ENCODE measurements at places on chromosomes 1 and 21. TPM values are rescaled to one million over a fixed set of nuclear protein-coding genes. Genes with fewer than 3 reads are reported as not detected.
A peak's percentile ranks its signal among the peaks of the same experiment; 100 is the strongest.

- no peak for DNase-seq
Measured at GRCh38 chr1:78038071-78038470, 7.7 kb upstream of the GIPC2 start.

GRCh38 chr1:24501371-24502064 lies 1.1 kb upstream of the RCAN3 start:
- peak; percentile 62 for DNase-seq

DNA sequence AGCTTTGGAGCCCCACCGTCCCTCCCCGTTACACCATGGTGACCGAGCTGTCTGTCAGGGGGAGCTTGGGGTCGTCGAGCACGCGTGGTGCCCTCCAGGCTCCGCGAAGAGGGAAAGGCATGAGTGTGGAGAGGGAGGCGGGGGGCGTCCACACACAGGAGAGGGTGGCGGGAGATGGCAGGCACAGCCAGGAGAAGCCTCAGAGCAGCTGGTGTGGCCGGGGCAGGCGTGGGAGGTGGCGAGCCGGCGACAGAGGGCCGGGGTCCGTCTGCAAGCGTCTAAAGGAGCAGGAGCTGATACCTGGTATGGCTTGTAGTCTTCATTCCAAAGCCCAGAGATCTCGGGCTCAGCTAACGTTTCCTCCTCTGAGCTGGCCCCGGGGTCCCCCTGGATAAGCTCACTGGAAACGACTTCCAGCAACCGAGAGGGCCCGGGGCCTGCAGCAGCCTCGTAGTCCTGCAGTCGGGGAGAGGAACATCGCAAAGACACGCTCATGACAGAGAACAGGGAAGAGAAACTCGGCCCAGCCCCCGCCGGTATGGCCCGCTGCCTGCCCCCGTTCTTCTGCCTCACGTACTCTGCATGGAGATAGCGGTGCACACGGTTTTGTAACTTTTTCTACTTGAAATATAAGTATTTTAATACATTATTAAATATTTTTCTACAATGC lies 37.4 kb downstream of the CFAP74 start:
- DNase-seq, result no peak

GRCh38 chr1:21261551-21262292 lies 28.5 kb downstream of the ECE1 start:
- DNase-seq, result peak; percentile 48

DNA sequence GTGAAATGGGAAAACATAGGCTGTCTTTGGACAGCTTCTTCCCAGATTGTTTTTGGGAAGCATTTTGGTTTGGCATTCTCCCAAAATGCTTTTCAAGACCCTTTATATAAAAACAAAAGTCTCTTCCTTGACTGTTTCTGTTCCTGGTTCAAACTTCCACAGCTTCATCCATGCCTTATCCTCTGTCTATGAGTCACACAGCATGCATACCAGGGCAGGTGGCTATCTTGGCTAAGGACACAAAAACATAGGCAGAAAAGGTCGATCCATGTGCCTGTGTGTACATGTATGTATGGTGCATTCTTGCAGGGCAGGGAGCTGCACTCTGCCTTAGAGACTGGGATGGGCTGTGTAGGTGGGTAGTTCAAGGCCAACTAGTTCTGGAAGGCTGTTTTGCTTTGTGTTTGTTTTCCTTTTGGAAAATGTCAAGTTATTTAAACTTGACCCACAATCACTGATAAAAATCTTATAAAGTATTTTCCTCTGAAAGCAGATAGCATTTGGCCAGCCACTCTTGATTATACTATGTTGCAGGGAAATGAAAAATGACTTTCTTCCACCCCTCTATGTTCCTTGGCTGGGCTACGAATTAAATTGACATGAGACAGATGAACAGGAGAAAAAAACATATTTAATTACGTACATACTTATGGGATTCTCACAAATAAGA lies 437.0 kb downstream of the SIPA1L2 start:
- DNase-seq, result no peak

GRCh38 chr21:39105341-39105765 lies 77.9 kb downstream of the PSMG1 start:
- no peak for DNase-seq

DNA sequence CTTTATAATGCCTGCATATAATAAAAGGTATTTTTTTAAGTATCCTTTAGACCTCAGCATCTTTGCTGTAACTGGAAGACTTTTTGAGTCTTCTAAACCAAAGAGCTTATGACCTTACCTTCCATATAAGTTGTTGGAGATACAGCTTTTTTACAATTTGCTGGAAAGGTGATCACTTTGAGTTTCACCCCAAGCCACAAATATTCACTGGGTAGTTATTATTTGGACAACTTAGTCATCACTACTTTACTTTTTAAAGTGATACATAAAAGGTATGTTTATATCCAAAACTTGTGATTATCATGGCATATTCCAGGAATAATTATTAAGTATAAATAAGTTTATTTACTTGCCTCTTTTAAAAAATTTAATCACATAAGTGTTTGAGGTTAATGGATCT lies 246.7 kb upstream of the NRIP1 start:
- DNase-seq, result no peak

GRCh38 chr1:18768086-18768485 lies 91.4 kb downstream of the TAS1R2 start:
- DNase-seq, result no peak

DNA sequence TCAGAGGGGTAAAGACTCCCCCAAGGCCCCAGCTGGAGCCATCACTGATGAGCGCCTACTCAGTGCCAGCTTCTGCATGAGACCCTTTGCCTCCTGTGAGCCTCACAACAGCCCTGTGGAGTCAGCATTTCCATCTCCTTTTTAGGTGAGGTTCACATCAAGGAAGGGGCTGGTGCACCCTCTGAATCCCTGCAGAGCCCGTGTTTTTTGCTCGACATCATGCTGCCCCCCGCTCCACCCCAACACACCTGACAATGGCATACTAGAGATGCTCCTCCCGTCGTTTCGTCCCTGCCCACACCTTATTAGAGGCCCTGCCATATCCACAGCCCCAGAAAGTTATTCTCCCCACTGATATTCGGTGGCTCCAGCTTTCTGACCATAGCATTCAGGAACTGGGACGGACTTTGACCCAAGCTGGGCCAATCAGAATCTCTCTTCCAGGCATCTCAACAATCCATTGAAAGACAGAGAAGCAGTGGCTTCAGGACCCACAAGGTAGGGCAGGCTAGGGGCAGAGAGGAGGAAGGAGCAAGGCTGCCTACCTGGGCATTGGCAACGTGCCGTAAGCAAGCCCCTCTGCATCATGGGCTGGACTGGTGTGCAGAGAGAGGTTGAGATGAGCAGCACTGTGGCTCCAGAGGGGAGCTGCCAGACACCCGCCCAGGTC lies 32.7 kb downstream of the EPHA10 start:
- no peak for DNase-seq

DNA sequence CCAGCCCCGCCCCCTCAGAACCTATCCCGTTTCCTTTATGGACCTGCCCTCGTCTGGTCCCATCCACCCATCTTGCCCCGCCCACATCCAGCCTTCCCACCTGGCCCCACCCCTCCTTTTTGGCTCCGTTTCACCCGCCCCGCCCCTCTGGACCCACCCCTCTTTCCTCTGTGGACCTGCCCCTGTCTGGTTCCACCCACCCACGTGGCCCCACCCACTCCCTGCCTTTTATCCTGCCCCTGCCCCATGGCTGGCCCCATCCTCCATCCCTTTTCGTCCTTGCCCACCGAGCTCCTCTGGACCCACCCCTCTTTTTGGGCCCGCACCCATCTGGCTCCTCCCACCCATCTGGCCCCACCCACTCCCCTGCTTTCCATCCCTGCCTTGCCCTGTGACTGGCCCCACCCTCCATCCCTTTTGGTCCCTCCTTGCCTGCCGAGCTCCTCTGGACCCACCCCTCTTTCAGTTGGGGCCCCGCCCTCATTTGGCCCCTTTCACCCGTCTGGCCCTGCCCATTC lies 177.3 kb downstream of the CAMTA1 start:
- peak; percentile 87 for DNase-seq

- no peak for DNase-seq
Measured at GRCh38 chr1:233138788-233139585, 156.5 kb downstream of the PCNX2 start.

GRCh38 chr1:192448026-192448578 lies 127.5 kb upstream of the RGS1 start:
- no peak for DNase-seq

- DNase-seq, result no peak
Measured at GRCh38 chr1:203643213-203644045, 16.8 kb downstream of the ATP2B4 start.

- DNase-seq, result peak; percentile 37
Measured at GRCh38 chr1:40630488-40631223, 34.8 kb downstream of the RIMS3 start.

G0S2 gene
- 25.9 TPM for total RNA-seq

OLIG2 gene
- total RNA-seq, result not detected

PLEKHN1 gene
- total RNA-seq, result 1.9 TPM

RAP1GAP gene
- total RNA-seq, result 1.2 TPM

GNAT2 gene
- 0.17 TPM for total RNA-seq

TLR5 gene
- total RNA-seq, result 0.60 TPM

ANGPTL1 gene
- not detected for total RNA-seq

MINDY1 gene
- 11.9 TPM for total RNA-seq

KCTD3 gene
- total RNA-seq, result 4.5 TPM

KMO gene
- total RNA-seq, result 0.21 TPM
